T-helper 2 cell (primary cell): ENCODE measurements at places on chromosomes 2 and 18.

- DNase-seq, result no peak
Observed at GRCh38 chr18:64183665-64184064, 34.8 kb upstream of the LINC00305 start.

DNA sequence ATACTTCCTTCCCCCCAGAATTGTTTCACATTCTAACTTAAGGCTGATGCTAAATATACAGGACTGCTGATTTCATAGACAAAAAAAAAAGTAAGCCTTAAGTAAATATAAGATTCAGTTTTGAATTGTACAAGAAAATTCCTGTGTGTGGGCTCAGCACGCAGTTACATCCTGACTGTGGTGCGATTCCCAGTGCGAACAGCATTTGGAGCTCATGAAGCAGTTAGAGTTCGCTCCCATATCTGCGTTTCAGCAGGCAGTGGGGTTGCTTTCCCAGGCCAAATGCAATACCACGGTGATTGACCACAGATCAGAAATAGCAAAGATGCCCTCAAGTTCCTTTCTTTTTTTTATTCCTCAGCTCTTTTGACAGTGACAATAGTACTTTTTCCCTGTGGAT lies 75.6 kb downstream of the SATB2 start:
- no peak for DNase-seq

- no peak for DNase-seq
Observed at GRCh38 chr2:96498021-96498431, 7.1 kb downstream of the NEURL3 start.

DNA sequence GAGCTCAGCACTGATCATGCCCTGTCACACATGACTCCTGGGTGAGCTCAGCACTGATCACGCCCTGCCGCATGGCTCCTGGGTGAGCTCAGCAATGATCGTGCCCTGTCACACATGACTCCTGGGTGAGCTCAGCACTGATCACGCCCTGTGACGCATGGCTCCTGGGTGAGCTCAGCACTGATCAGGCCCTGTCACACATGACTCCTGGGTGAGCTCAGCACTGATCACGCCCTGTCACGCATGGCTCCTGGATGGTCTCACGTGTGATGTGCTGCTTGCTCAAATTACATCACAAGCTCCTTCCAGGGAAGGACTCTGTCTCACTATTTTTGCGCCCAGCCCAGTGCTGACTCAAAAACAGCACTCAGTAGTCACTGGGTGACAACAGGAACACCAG lies 258.0 kb downstream of the HDAC4 start:
- DNase-seq, result peak; percentile 19

DNA sequence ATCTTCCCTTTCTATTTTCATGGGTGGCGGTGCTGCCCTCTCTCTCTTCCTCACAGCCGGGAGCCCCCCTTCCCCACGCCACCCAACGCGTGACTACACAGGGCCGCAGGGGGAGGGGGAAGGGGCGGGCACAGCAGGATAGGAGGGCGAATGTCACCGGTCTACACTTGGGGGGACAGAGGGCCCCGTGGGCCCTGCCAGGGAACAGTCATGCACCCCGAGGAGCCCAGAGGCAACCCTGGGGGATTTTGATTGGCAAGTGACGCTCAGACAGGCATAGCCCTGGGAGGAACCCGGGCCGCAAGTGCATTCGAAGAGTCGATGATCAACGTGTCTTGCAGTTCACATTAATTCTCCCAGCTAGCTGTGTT lies 91.1 kb upstream of the ANKRD30BL start:
- no peak for DNase-seq

GRCh38 chr18:33750366-33750765 lies 172.3 kb downstream of the ASXL3 start:
- no peak for DNase-seq

DNA sequence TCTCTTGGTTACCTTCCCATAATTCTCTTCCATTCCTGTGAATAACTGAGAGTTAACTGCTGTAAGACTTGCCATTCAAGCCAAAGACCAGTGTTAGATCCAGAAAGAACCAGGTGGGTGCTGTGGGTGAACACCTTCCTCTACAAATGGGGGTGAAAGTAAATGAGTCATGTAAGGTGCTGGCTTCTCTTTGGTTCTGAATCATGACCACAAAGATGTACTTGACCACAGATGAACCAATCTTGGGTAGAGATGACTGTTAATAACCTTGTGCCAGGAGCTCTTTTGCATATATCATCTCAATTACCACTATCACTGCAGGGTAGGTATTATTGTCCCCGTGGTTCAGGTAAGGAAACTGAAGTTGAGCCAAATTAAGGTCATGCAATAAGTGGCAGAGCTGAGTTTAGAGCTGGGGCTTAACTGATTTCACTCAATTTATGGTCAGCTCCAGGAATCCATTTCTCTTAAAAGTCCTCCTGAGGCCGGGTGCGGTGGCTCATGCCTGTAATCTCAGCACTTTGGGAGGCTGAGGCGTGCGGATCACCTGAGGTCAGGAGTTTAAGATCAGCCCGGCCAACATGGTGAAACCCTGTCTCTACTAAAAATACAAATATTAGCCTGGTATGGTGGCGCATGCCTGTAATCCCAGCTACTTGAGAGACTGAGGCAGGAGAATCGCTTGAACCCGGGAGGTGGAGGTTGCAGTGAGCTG lies 244.9 kb upstream of the CXCR4 start:
- no peak for DNase-seq

DNA sequence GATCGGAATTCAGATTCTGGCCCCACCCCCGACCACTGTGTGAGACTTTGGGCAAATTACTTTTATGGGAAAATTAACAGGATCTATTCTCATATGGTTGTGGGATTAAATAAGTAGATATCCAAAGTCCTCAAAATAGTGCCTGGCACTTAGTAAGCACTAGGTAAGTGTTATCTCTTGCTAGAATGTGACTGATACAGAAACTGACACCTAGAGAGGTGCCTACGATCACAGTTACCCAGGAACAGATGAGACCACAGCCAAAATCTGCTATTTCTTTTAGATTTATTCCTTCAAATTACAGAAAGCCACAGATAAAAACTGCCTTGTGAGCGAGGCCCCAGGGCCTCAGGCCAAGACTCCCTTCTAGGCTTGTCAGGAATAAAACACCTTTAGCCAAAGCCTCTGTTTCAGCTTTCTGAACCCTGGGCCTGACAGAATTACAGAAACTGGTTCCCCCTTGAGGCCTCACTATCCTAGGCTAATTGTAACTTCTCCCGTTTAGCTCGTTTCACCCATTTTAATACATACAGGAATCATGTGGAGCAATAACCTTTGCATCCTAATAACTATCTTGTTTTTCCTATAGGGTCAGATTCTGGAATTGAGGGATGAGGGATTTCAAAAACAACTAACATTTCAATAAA lies 22.3 kb upstream of the CHMP1B start:
- DNase-seq, result peak; percentile 72
